Fibroblast of lung (primary cell): ENCODE measurements at places on chromosomes 5 and 9. TPM values are rescaled to one million over a fixed set of nuclear protein-coding genes. Genes with fewer than 3 reads are reported as not detected.

The EPB41L4A gene
- 0.50 and 0.51 TPM in 2 replicates for total RNA-seq

The WWC1 gene
- total RNA-seq: 2.5 and 4.9 TPM in 2 replicates

The GPR151 gene
- total RNA-seq: not detected in 2 replicates

The SLC34A1 gene
- total RNA-seq: not detected in 2 replicates

The SETX gene
- total RNA-seq: 78.1 and 78.3 TPM in 2 replicates

The C8G gene
- 1.2 TPM in 1 of 2 replicates, not detected in the other for total RNA-seq

The TPRN gene
- 5.1 and 5.8 TPM in 2 replicates for total RNA-seq

The PITX1 gene
- 1.8 and 3.1 TPM in 2 replicates for total RNA-seq

The PROP1 gene
- total RNA-seq: not detected in 2 replicates

The RASGEF1C gene
- under 0.01 TPM in 2 replicates for total RNA-seq

The VPS13A gene
- 27.2 and 39.3 TPM in 2 replicates for total RNA-seq

The PHF2 gene
- 12.1 and 13.4 TPM in 2 replicates for total RNA-seq

The NAIF1 gene
- 12.6 and 13.2 TPM in 2 replicates for total RNA-seq

The INSL6 gene
- not detected in 2 replicates for total RNA-seq

The SYK gene
- not detected in 2 replicates for total RNA-seq

The LCN2 gene
- total RNA-seq: not detected in 2 replicates

The PRLR gene
- total RNA-seq: 0.33 TPM in 1 of 2 replicates, not detected in the other

The CSF1R gene
- not detected in 2 replicates for total RNA-seq

The VLDLR gene
- 16.4 and 26.3 TPM in 2 replicates for total RNA-seq

The DDX4 gene
- total RNA-seq: not detected in 2 replicates

The FREM1 gene
- total RNA-seq: under 0.01 TPM in 2 replicates

The URM1 gene
- 23.6 and 28.6 TPM in 2 replicates for total RNA-seq

The PLAC8L1 gene
- total RNA-seq: not detected in 2 replicates

The MSANTD3 gene
- 59.6 and 63.9 TPM in 2 replicates for total RNA-seq

The CNTNAP3B gene
- 0.26 TPM in 1 of 2 replicates, not detected in the other for total RNA-seq

The CYSTM1 gene
- 18.7 and 24.3 TPM in 2 replicates for total RNA-seq

The ENHO gene
- under 0.01 TPM in 1 of 2 replicates, not detected in the other for total RNA-seq

The PARP8 gene
- total RNA-seq: 12.1 and 24.6 TPM in 2 replicates

The GFI1B gene
- total RNA-seq: under 0.01 TPM in 1 of 2 replicates, not detected in the other

The FBXL7 gene
- 3.3 and 6.4 TPM in 2 replicates for total RNA-seq

The LHX3 gene
- total RNA-seq: not detected in 2 replicates

The SLC38A9 gene
- total RNA-seq: 46.2 and 49.7 TPM in 2 replicates
